ENCODE measurements at places on chromosomes 6 and 20.
A peak's percentile ranks its signal among the peaks of the same experiment; 100 is the strongest.

GRCh38 chr6:108897371-108897770 lies 49.1 kb downstream of the ARMC2 start:
- DNase-seq = peak; percentile 50

GRCh38 chr20:51906049-51906448 lies 103.7 kb upstream of the SALL4 start:
- DNase-seq = no peak

DNA sequence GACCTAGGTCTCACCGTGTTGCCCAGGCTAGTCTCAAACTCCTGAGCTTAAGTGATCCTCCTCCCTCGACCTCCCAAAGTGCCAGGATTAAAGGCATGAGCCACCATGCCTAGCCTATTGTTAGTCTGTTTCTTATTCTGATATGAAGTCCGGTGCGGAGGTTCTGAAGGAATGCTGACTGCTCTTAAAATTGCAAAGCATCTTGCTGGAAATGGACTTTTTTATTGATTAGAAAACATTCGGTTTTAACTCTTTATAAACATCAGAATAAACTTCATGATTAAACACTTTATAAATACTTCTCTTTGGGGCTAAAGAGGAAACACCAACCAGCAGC lies 3.2 kb downstream of the TNFAIP3 start:
- DNase-seq = no peak

- no peak for DNase-seq
These were observed 105.0 kb upstream of the MAP3K7 start for GRCh38 chr6:90691823-90692222.

DNA sequence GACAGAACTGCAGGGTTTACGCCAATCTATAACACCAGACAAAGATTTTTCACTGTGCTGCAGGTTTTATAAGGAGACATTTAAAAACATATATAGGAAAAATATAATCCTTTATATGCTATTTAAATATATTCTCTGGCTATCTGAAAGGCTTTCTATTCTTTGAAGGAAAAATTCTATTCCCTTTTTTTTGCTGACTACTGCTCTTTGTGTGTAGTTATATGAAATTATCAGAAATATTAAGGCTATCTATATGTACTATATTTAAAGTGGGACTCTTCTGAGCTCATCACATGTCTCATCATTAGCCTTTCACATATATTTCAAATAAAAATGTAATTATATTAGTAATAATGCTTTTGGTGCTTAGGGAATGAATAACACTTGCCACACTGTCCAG lies 930.7 kb downstream of the EYS start:
- no peak for DNase-seq

- no peak for DNase-seq
These were observed 18.6 kb downstream of the MOXD1 start for GRCh38 chr6:132382630-132383175.

DNA sequence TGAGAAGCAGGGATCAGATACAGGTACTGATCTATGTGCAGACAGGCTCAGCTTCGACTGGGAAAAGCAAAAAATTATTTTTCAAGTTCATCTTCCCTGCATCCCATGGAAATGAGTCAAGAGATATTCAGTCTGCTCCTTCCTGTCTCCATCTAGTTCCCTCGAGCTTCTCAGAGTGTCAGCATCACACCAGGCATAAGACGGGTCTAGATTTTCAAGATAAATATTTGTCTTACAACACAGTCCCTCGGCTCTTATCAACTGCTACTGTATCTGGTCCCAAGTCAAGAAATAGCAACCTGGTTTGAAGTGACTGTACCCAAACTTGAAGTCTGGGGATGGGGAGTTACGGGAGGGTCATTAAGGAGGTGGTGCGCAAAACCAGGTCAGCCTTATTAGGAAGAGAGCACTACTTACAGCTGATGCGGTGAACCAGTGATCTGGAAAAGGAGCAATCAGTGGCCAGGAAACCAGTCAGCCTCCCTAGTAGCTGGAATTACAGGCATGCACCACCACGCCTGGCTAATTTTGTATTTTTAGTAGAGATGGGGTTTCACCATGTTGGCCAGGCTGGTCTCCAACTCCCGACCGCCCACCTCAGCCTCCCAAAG lies 29.7 kb downstream of the ZMYND8 start:
- DNase-seq = no peak

DNA sequence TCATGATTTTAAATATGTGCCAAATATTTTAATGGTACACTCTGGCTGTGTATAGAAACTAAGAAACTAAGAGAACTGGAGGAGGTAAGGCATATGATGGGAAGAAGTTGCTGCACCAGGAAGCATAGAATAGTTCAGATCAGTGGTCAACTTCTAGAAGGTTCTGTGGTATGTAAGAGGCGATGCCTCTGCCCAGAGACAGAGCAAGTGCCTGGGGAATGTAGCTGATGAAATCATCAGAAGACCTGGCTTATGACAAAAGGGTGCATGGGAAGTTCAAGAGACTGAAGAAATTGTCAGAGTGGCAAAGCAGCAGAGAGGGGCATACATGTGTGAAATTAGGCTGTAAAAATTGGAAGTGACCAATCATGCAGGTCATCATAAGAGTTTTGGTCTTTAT lies 580.8 kb downstream of the BMP2 start:
- peak; percentile 33 for DNase-seq

- DNase-seq = no peak
These were observed 24.2 kb downstream of the CGA start for GRCh38 chr6:87070741-87071140.

DNA sequence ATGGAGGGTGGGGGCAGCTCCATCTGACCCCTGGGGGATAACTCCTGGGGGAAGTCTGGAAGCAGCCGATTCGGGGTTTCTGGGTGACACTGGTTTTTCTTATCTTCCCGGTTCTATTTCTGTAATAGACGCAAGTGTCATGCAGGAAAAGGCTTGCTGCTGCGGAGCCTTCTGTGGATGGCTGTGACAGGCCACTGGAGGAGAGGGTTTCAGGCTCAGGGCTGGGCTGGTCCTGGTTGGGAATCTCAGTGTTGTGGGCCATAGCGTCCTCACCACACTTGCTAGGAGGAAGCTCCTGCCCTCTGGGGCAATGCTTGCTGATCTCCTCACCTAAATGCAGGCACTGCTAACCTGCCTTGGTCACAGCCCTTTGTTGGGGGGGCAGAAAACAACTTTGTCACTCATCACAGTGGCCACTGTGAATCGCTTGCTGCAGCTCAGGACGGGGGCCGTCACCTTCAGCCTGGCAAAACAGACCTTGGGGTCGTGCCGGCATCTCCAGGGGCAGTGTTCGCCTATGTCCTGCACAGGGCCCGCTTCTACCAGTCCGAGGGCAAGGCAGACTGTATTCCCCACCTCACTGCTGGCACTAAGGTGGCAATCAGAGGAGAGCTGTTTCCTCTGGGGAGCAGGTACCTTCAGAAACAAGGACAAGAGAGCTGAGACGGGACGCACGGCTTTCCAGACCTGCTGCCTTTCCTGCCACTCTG lies 4.4 kb upstream of the TUBB1 start:
- DNase-seq = no peak

DNA sequence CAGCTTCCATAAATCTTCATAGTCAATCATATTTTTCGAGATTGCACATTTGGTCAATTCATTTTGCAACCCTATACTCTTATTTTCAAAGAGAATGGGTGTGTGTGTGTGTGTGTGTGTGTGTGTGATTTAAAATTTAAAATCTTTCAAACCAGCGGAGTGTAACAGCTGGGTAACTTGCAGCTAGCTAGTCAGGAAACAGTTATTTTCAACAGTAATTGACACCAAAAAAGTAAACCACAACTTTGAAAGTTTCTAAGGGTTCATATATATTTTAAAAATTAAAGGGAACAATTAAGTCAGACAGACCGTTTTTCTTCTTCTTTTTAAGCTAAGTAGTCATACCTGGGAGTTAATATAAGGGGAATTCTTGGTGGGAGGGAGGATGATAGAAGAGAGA lies 57.0 kb downstream of the PRR18 start:
- no peak for DNase-seq

GRCh38 chr6:139483079-139483478 lies 108.6 kb upstream of the CITED2 start:
- DNase-seq = no peak

- DNase-seq = no peak
These were observed 96.9 kb downstream of the SCML4 start for GRCh38 chr6:107727096-107727757.

DNA sequence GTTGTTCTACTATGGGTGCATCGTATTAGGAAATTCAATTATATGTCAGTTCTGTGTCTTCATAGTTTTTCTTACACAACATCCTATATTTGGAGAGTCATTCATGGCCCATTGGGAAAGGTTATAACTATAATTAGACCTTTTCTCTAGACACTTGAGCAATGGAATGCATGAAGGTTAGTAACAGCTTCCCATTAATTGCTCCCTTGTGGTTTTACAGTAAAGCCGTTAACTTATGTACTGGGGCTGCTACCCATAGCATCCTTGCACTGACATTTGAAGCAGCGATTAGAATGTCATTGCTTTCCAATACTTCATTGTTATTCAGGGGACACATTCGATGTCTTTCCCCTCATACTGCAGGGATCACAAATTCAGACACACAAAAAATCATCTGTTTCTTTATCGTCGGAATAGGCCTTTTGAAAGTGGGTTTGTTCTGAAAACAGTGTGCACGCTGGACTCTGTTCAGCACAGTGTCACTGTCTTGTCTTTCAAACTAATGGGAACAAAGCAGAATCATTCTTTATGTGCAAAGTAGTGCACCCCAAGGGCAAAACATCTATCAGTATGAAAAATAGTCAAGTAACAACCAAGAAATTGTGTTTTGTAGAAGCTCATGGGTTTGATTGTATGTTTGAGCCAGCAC lies 634.3 kb upstream of the MAP3K7 start:
- DNase-seq = no peak

DNA sequence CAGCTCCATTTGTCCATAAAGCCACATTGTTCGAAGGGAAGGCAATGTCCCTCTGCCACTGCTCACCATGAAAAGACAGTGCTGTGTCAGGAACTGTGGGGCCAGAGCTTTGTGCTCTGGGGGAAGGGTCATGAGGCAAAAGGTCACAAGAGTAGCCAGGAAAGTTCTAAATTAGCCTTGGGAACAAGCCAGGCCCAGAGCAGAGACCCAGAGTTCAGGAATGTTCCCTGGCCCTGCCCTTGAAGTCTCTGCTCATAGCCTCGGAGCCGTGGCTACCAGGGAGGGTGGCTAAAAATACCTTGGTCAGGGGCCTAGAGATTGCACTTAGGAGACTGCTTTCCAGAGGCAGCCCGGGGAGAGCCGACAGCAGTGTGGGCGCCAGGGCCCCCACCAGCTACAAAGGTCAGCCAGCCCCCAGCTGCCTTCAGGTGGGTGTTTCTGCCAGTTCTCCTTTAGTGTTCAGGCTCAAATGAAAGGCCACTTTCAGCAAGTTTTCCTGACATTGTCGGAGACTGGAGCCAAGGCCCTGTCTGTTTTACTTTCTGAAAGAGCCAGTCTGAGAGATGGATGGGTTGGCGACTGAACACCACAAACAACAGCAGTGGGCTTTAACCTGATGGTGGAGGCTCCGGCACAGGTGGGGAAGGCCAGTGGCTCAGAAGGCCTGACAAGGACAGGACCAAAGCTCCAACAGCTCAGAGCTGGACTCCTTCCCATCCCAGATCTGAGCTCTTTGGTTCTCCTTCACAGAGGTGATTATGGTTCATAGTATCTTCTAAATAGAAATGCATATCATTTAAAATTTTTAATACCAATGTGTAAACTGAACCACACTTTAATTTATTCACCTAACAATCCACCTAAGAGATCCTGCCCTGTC lies 76.2 kb downstream of the CDH26 start:
- DNase-seq = peak; percentile 36

GRCh38 chr6:157203764-157204163 lies 119.6 kb downstream of the TMEM242 start:
- DNase-seq = no peak

DNA sequence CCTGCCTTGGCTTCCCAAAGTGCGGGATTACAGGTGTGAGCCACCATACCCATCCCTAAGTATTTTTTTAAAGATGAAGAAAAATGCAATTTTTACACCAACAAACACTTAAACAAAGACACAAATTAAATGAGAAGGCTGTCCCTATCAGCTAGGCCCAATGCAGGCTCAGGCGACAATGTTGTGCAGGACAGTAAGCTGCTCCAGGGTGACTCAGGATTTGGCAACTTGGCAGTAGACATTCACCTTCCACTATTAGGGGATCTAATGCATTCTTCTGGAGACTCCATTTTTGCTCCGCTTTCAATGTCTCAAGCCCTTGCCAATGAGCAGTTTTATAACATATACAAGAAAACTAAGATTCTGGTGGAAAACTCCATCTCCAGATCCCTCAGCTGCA lies 19.7 kb downstream of the NDRG3 start:
- DNase-seq = no peak

GRCh38 chr6:20657274-20657800 lies 123.1 kb downstream of the CDKAL1 start:
- DNase-seq = no peak

DNA sequence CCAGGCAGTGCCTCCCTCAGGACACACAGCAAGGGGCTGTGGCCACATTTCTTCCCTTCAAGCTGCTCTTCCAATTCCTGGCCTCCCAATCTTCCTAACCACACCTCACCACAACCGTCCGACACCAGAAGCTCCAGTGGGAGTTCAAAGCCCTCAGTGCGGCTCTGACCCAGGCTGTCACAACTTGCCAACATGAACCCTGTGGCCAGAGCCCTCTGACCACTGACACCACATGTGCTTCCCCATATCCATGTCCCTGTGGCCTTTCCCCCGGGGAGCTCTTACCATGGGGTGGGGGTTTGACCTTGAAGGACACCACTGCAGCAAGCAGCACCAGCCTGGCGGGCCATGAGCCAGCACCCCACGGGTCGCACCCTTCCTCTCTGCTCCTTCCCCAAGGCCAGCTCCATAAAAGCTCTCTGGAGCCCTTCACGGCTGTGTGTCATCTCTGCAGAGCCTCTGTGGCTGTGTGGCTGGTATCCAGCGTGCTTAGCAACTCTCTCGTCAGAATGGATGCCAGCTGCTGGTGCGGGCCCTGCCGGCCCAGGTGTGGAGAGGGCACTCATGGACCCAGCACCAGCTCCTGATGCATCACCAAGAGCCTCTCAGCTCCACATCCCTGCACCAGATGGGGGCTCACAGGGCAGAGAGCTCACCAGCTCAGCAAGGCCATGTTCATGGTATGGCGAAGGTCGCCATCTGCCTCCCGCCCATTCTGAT lies 106.1 kb downstream of the PSMB1 start:
- no peak for DNase-seq

- DNase-seq = no peak
These were observed 213.8 kb upstream of the CST7 start for GRCh38 chr20:24735263-24735662.

- no peak for DNase-seq
These were observed 79.4 kb downstream of the BMP6 start for GRCh38 chr6:7805078-7805849.

DNA sequence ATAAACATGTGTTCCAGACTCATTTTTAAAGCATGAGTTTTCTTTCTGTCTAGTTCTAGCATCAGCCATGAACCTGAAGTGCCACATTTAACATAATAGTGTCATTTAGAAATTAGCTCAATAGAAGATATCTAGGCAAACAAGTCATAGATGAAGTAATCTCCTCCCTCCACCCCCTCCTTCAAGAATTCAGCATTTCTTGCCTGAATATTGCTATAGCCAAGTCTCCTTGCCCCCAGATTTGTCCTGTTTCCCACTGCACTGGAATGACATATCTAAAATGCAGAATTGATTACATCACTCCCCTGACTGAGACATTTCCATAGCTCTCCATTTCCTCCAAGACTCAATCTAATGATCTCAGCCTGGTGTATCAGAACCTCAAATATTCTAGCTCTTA lies 134.9 kb upstream of the BACH2 start:
- no peak for DNase-seq

All from renal cortical epithelial cell (primary cell).